Karpas-422 (cell line): ENCODE measurements at places on chromosomes 2 and 18. TPM values are rescaled to one million over a fixed set of nuclear protein-coding genes. Genes with fewer than 3 reads are reported as not detected.
A peak's percentile ranks its signal among the peaks of the same experiment; 100 is the strongest.

CXCR1 gene
- total RNA-seq, result not detected in 2 replicates

PDK1 gene
- 70.2 and 130 TPM in 2 replicates for total RNA-seq

DNA sequence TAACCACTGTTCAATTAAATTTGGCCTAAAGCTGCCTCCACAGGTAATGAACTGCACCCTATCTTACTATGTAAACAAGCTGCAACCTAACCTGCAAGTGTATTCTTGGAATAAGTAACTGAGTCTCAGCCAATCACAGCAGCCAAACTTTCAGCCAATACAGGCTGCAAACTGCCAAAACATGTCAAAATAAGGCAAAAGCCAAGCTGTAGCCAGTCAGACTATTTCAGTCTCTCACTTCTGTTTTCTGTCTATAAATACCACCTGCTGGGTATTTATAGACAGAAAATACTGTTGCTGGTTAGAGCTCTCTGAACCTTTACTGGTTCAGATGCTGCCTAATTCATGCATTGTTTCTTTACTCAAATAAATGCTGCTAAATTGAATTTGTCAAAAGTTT, 14.3 kb downstream of the C2orf76 start:
- peak; percentile 80 for DNase-seq

DNA sequence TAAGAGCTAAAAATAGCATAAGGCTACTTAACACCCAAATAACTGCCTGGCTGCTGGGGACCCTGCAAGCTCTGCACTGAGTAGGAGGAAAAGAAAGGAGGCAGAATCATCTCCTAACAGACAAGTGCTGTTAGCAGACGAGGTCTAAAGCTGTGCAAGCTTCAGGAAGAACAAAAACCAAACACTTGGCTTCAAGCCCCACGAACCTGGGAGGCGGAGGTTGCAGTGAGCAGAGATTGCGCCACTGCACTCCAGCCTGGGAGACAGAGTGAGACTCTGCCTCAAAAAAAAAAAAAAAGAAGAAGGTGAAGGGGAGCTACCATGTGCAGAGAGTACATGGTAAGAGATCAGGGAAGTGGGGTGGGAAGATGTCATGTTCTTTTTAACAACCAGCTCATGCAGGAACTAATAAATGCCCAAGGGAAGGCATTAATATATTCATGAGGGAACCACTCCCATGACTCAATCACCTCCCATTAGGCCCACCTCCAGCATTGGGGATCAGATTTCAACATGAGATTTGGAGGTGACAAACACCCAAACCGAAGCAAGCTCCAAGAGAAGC, 28.8 kb upstream of the INO80C start:
- peak; percentile 77 for DNase-seq

- DNase-seq, result peak; percentile 73
Observed at GRCh38 chr2:136874258-136874657, 108.9 kb downstream of the THSD7B start.

- no peak for DNase-seq
Observed at GRCh38 chr18:3931013-3931315, 481.0 kb downstream of the TGIF1 start.

- no peak for DNase-seq
Observed at GRCh38 chr2:100588071-100588786, 25.4 kb downstream of the PDCL3 start.

- peak; percentile 43 for DNase-seq
Observed at GRCh38 chr18:41206341-41206830, 748.6 kb upstream of the PIK3C3 start.

DNA sequence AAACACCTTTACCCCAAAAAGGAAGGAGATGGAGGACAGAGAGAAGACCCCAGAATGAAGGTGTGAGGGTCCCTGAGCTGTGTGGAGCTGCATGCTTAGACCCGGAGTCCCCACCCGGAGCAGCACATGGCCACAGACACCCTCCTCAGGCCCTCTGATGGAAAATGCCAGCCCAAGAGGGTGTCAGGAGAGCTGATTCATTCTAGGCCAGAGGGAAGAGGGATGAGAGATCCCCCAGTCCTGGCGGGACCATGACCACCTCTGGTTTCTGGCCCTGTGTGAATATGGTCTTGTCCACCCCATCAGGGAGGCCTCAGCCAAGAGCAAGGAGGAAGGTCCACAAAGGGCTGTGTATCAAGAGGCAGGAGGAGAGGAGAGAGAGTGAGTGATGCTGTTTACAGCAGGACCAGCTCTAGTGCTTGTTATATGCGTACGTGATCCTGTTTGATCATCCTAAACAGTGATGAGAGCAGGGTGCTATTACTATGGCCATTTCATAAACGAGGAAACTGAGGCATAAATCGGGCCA, 186.6 kb upstream of the HAAO start:
- no peak for DNase-seq

GRCh38 chr2:140929849-140930248, 1201.0 kb downstream of the LRP1B start:
- DNase-seq, result no peak

- no peak for DNase-seq
Observed at GRCh38 chr2:118053681-118054080, 34.6 kb upstream of the INSIG2 start.

DNA sequence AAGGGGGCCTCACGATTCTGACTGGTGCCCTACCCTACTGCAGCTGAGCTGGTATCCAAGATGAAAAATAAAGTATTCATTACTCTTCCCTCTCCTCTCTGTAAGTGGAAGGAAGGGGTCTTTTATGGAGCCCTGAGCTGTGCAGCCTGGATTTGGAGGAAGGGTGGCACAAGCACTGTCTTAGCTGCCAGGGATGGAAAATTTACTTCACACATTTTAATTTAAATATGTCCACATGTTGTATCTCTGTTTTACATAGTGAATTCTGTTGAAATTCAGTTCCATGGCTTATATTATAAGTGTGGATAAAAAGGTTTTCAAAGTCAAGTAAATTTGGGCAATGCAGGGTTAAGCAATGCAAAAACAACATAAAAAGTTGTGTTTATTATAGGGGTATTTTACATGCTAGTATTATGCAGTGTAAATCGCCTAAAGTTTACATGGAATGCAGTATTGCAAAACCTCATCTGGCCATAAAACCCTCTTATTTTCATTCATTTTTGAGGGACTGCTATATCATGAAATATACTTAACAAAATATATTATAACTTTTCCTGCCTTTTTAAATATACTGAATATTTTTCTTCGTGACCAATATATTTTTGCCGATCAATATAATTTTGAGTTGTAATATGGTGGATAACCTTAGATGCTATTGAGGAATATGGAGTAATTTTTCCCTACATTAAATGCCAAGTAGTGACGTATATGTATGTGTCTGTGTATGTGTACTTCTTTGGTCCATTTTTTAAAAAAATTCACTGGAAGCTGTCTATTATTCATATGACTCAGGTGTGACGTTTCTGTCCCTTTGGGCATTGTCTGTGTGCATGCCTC, 333.9 kb upstream of the CYRIA start:
- DNase-seq, result no peak

- peak; percentile 51 for DNase-seq
Observed at GRCh38 chr18:63175264-63175663, 144.3 kb downstream of the BCL2 start.

DNA sequence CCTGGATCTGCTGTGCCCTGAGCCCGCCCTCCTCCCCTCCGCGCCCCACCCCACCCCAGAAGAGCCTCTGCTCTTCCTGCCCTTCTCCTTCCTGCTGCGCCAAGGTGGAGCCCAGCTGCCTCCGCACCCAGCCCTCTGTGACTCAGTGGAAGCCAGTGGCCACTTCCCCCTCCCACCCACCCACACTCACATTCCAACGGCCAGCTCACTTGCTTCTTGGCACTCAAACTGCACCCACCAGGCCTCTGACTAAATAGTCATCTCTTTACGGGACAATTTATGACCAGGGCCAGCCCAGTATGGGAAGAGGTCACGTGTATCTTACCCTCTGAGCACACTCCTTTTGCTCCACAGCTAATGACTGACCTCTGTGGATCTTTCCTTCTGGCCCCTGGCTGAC, 150.4 kb upstream of the SLC1A4 start:
- DNase-seq, result no peak

DNA sequence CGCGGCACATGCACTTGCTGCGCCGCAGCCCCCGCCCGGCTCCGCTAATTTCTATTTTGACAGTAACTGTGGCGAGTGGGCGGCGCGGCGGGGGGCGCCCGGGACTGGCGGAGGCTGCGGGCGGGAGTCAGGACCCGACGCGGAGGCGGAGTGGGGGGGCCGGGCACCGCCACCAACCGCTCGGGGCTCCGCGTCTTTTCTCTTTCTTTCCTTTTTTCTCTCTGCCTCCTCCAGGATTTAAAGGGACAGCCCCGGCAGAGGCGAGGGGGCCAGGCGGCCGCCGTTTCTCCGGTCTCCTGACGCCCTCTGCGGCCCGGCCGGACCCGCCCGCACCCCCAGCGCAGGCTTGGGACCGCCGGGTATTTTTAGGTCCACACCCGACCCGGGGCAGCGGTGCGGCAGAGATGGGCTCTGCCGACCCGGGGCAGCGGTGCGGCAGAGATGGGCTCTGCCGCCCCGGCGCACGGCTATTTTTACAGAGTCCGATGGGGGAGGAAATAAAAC, 460 bp upstream of the ZBTB7C start:
- DNase-seq, result no peak

DNA sequence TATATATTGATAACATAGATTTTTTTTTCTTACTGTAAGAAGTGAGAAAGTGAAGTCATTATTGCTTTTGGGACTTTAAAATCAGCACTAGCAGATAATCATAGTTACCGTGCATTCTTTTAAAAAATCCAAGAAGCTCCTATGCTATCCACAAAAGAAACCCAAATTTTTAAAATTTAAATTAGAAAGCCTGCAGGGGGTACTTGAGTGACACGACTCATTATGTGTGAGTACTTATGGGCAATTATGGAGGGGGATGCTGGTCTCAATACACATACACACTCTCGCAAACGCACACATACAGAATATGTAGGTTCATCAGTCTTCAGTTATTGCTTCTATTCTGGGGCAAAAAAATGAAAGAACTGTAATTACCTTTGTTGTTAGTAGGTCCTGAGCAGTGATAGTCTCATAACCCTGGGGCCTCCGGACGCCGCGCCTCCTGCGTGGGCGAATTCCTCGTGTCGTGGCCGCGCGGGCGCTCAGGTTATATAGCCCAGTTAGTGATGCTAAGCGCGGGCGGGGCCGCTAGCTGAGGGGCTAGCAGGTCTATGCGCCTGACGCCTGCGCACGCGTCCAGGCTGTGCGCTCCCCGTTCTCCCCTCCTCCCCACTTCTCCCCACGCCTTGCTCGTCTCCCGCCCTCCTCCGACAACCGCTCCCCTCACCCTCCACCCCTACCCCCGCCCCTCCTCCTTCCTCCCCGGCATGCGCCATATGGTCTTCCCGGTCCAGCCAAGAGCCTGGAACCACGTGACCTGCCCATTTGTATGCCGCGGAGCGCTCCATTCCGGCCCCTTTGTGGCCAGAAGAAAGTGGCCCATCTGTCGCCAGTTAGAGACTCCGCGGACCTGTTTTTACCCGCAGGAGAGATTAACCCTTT, at the start of gene NEUROD1:
NEUROD1 (minus strand) TSS at position 463 of the 882 bp plus-strand sequence. CDS start 1,657 bp downstream, outside the sequence.
- no peak for DNase-seq

DNA sequence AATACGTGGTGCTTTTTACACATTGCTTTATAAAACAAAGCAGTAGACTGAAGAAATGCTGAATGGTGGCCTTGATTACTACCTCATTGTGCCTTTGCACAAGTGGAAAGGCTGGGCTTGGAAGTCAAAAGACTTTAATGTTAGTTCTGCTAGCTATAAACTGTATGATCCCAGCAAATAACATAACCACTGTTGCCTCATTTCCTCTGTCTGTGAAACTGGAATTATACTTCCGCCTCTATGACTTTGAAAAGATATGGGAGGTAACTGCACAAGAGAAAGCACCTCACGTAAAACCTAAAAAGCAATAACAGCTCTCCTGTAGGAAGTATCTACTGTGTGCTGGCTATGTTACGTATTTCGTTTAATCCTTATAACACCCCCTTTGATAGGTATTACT, 43.4 kb upstream of the DSC1 start:
- peak; percentile 57 for DNase-seq
